ENCODE measurements at places on chromosomes 6 and 20. TPM values are rescaled to one million over a fixed set of nuclear protein-coding genes. Genes with fewer than 3 reads are reported as not detected.

DNA sequence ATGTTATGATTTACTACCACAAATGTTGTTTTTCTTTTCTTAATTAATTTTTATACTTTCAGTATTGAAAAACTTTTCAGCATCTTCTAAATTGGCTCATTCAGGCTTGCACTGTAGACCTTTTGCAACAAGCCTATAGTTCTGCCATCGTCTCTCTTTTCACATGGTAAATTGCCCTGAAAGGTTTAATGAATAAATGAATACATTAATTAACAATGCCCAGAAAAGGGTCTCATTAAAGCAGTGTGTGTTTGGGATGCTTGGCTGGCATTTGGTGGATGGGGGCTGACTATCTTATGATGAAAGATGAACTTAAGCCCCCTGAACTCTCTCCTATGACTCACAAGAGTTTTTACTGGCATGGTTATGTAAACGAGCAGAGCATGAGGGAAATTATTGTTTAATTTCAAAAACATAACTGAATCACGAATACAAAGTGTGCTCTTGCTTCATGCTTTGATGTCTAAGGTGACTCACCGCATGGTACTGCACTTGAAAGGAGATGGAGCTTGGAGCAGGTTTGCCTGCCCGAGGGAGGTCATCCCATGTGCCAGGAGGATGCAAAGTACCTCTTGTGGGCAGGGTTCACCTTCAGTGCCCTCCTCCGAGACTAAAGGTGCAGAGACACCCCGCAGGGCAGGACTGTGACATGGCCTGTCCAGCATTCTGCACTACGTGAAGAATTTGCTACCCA lies 13.8 kb upstream of the PCK1 start:
- no peak for DNase-seq

DNA sequence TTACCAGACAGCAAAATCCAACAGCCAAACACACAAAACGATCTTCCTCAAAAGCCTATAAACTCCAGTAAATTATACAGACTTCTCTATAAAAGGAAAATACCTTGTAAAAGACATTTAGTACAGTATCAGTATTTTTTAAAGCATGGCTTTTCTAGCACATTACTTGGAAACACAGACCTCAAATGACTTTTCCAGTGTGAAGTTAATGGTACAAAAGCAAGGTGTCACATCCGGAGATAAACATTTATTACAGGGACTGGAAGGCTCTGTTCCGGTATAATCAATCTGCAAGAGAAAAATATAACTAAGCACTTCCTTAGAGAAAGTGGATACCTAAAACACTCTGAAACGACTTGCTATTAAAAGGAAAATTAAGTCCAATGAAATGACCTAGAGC lies 17.1 kb downstream of the TMEM30A start:
- no peak for DNase-seq

DNA sequence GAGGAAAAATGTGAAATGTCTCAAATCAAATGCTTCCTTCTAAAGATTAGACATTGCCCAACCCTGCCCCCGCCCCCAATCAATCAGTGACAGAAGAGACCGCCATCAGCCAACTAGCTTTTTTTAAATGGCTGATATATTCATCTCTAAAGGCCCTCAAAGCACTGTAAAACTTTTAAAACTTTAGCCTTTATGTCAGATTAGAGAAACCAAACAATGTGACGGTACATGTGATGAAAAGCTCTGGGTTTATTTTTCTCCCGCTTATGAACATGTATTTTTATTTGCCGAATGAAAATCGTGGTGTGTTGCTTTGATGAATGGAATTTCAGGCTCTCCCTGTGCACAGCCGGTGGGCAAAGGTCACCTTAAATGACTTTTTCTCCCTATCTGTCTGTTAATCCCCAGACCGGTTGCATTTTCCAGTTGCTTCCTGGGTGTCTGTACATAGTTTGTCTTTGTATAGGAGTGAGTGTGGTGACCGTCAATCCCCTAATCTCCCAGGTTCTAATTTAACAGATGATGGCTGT lies 38.5 kb downstream of the TBC1D7 start:
- DNase-seq: peak; percentile 5

DNA sequence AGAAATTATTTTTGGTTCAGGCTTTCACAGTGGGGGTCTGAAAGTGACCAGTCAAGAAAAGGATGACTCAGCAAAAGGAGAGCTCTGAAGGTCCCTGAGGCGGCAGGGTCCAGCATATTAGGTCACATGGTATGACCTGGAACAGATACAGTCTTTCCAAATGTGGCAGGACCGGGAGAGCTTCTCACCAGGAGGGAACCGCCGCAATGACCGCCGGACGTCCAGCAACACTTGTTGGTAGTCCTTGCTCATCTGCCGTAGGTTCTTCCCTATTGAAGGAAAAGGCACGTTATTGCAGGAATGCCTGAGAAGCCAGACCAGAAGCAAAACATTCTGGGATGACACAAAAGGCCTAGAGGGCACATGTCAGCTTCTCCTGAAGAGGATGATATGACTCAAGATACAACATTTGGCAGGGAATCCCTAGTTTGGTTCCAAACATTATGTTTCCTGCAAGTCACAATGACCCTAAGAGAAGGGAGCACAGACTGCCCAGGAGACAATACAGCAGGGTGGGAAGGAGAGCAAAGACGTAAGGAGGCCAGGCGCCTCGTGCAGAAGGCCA lies 17.4 kb downstream of the TBC1D20 start:
- no peak for DNase-seq

DNA sequence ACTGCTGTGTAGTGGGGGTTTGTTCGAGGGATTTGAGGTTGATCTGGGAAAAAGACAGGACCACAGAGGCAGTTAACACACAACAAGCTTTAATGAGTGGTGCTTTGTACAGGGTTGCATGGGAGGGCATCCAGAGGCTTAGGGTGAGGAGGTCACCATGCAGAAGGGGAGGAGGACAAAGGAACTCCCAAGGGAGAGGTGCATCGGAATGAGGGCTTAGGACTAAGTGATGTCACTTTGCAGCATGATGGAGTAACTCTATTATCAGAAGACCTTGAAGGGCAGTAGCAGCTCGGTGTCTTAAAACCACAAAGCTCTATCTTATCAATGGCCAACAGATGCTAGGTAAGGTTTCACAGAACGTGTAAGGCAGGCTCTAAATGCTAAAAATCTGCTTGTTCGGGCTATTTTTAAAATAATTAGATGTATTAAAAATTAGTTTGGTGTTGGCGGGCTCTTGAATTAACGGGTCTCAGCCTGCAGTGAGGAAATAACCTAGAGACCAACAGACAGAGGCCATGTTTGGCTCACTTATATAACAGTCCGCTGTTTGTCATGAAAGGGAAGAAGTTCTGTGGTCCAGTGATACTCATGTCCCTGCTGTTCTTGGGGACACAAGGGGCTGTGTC lies 37.9 kb downstream of the MAN1A1 start:
- no peak for DNase-seq

GRCh38 chr6:134352786-134353480 lies 35.0 kb upstream of the SGK1 start:
- no peak for DNase-seq

DNA sequence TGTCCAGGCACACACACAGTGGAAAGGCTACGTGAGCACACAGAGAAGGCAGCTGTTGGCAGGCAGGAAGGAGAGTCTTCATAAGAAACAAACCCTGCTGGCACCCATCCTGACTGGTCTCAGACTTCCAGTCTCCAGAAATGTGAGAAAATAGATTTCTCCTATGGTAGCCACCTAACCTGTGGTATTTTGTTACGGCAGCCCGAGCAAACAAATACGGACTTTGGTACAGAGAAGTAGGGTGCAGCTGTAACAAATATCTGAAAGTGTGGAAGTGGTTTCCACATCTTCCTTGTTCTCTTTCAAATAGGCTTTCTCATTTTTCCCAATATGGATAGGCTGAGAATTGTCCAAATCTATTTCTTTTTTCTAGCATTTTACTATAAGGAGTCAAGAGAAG lies 94.6 kb downstream of the ADGB start:
- no peak for DNase-seq

Gene DYNLT1
- total RNA-seq: 70.4 TPM

DNA sequence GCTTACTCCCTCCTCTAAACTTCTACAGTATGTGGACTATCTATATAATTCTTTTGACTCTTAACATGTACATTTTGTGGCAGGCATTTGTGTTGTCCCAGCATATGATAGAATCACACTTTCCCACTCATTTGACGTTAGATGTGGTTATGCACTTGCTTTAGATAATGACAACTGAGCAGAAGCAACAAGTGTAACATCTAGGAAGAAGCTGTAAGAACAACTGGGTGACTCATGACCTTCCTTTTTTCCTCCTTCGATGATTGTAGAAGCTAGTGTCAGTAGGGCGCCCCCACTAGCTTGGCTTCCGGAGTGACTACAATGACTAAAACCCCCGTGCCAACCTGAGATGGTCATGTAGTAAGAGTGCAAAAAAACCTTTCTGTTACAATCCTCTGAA lies 74.6 kb upstream of the CEP85L start:
- no peak for DNase-seq

Gene OXT
- total RNA-seq: not detected

DNA sequence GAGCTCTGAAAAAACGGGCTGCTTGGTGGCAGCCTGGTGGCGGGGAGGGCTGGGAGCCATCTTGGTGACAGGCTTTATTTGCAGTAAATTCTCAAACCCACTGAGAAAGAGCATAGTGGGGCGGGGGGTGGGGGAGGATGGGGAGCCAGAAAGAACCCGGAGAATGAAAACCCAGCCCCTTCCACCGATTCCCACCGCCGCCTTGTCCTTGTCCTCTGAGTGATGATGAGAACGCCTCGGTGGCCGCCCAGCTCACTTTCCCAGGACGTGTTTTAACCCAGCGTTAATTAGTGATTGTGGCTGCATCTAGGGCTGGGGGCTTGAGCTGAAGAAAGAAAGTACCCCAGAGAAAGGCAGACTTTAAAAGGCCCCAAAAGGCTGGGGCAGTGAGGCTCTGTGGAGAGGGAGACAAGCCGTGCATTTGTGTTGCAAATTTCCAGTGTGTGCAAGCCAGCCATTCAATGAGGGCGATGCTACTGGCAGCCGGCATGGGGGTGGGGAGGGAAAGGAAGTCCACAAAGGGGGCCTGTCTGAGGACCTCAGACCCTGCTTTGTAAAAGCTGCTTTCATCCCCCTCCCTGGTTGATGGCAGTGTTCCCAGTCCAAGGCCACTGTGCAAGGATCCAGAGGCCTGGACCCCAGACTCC lies 6.2 kb upstream of the GHRH start:
- DNase-seq: no peak

DNA sequence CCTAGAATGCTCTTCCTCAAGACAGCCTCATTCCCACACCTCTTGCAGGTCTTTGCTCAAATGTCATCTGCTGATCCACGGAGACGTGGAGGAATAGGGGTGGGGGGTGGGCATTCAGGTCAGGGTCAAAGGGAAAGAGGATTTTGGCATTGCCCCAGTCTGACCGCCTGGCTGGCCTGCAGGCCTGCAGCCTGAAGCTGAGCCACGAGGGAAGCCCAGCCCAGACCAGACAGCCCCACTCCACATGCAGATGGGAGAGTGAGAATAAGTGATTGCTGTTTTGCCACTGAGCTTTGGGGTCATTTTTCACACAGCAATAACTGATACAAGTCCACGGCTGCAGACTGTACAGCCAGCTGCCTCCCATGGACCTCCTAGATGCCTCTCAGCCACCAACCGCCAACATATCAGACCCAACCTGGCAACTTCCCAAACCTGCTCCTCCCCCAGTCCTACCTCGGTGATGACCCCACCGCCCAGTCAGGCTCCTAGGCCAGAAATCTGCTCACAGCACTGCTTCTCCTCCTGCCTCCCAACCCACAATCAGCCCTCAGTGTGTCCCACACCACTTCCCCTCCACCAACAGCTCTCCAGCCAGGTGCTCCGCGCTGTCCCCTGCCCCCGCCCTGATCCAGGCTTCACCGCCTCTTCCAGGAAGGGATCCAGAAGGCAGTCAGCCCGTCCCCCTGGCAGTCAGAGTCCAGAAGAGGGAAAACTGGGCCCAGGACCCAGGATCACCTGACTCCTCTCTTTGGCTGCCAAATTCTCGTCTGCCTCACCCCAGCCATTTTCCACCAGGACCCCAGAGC lies 14.0 kb downstream of the KIAA1755 start:
- no peak for DNase-seq

- no peak for DNase-seq
These were observed 48.0 kb downstream of the RARS2 start for GRCh38 chr6:87541744-87542143.

GRCh38 chr20:59120491-59120890 lies 43.1 kb upstream of the ZNF831 start:
- no peak for DNase-seq

Gene VSX1
- not detected for total RNA-seq

Gene TRIM15
- not detected for total RNA-seq

Gene FOXF2
- 1.1 TPM for total RNA-seq

GRCh38 chr6:38350942-38351341 lies 288.8 kb downstream of the BTBD9 start:
- no peak for DNase-seq

DNA sequence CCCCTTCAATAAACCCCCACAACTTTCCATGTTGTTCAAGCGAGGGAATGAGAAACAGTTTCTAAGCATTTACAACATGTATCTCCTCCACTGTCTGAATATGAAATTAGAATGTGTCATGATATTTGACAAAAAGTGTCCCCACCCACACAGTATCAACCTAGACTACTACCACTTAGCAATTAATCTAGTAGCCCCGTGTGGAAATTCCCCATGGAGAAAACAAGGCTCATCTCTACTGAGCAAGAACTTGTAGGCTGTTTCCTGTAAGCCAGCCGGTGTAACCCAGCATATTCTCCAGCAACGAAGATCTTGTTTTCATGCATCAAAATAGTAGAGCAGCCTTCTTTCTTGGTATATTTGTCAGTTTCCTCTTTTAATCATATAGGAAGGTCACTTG lies 115.0 kb downstream of the IRF4 start:
- no peak for DNase-seq

- DNase-seq: no peak
These were observed 8.8 kb upstream of the MYMX start for GRCh38 chr6:44207966-44208365.

DNA sequence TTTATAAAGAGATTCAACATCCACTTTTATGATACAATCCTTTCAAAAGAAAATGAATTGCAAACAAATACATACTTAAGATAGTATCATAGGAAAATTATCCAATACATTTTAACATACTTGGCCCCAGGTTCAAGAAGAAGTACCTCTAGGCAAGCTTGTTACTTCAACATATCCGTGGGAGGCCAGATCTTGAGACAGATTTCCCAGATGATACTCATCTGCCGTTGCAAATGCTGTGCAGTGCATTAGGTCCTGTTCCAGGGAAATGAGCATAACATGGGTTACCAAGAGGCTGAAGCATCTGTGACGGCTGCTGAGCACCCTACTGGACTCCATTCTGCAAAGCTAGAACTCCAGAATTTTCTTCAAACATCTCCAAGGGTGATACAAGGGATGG lies 15.6 kb downstream of the RMND1 start:
- DNase-seq: no peak
